ENCODE measurements at places on chromosomes 7 and 10.

DNA sequence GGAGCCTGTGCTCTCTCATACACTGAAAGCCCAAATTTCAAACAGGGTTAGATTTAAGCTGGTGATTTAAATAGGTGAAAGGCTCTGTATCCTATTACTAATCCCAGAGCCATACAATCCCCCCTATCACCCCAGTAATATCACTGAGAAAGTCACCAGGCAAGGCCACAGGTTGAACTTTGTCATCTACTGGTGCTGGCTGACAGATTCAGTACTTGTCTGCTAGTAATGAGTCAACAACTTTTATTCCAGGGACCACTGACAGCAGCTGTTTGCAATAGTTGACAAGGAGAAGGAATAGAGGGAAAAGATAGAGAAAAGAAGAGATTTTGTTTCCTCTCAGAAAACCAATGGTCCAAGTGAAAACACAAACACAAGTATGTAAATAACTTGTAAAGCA, 10.4 kb downstream of the ASB15 start:
- DNase-seq, result no peak

DNA sequence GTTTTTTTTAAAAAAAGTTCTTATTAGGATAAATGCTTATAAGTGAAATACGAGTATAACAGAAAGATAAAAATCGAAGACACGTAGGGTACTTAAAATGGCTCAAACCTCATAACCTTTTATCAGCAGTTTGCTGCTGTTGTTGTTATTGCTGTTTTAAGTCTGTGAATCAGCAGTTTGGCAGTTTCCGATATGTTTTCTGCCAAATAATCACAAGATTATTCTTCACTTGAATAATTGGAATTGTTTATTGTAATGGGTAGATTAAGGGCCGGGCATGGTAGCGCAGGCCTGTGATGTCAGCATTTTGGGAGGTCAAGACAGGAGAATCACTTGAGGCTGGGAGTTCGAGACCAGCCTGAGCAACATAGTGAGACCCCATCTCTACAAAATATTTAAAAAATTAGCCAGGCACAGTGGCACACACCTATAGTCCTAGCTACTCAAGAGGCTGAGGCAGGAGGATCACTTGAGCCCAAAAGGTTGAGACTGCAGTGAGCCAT, 177.6 kb downstream of the VTI1A start:
- DNase-seq, result no peak

DNA sequence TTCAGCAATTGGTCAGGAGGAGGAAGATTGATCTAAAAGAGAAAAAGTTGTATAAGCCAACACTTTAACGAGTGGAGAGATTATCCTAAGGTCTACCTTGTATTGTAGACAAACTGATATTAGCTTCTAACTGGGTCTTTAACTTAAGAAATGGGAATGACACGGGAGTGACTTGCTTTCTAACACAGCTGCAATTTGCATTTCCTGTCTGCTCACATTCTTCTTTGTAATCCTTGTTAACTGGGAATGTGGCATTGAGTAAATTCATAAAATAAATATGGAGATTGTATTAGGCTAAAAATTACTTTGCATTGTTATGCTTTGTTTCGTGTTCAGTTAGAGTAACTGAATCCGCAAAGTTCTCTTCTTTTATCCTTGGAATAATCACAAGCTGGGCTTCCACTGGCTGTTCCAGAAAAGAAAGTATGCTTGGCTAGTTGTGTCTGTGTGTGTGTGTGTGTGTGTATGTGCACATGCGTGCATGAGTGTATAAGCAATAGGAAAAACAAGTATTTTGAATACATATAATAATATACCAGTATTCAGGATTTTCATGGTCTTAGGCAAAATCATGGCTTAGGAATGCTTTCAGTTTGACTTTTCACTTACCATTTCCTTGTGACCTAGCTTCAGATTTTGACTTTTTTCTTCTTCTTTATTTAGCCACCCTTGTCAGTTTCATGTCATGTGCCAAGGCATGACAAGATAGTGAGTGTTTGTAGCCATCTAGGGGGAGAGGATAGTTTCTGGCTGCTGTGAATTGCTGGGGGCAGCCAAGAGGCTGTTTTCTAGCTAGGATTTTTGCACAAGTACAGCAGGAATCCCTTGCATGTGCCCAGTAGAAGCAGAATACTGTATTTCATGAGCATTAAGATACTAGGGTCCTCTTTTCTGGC, 54.5 kb upstream of the FZD8 start:
- no peak for DNase-seq

GRCh38 chr7:132065193-132065988, 509.0 kb upstream of the PODXL start:
- no peak for DNase-seq

- no peak for DNase-seq
Measured at GRCh38 chr10:115921795-115922194, 351.2 kb downstream of the GFRA1 start.

GRCh38 chr10:11143242-11143641, 125.6 kb downstream of the CELF2 start:
- DNase-seq, result no peak

DNA sequence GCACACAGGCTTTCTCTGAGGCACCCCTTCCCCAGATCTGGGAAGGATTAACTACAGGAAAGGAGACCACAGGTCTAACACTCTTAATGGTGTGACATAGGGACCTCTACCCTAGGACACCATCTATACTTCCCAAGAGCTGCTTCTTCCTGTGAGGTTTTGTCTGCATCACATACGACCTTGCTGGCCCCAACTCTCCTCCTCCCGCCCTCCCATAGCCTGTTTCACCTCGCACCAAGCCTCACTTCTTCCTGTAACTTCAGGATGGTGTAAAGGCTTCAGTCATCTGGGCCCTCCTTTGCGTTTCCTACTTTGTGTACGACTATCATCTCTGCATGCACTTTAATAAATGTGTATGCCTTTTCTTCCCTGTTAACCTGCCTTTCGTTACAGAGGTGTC, 274.3 kb downstream of the KLF6 start:
- no peak for DNase-seq

DNA sequence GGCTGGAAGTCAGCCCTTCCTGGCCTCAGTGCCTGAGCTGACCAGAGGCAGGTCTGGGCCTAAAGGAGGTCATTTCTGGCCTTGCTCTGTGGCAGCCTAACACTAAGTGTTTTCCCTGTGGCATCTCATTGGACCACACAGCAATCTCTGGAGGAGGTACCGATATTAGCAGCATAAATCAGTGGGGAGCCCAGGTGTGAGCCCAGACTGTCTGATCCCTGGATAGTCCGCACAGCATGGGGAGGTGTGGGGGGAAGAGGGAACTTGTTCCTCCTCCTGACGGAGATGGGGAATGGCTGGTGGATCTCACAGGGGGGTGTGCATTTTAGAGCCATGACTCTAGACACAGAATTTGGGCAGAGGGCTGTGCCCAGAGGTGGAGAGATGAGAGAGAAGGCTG, 11.0 kb upstream of the PPIF start:
- DNase-seq, result no peak

DNA sequence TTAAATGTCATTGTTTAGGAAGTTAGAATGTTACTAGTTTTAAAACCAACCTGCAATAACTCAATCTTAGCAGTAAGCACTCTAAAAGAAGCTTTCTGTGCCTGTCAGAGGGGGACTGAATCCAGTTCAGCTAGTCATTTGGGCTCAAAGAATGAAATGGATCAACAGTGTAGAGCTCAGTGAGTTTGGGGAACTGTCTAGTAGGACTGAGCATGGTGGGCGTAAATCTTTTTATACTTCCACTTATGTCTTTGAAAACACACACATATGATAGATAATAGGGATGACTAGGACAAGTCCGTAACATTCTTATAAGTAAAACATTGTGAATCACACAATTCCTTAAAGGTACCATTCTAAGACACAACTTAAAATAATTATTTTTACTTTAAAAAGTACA, 11.5 kb downstream of the GSAP start:
- DNase-seq, result no peak

- no peak for DNase-seq
Measured at GRCh38 chr7:1948887-1949680, 279.0 kb downstream of the ELFN1 start.

DNA sequence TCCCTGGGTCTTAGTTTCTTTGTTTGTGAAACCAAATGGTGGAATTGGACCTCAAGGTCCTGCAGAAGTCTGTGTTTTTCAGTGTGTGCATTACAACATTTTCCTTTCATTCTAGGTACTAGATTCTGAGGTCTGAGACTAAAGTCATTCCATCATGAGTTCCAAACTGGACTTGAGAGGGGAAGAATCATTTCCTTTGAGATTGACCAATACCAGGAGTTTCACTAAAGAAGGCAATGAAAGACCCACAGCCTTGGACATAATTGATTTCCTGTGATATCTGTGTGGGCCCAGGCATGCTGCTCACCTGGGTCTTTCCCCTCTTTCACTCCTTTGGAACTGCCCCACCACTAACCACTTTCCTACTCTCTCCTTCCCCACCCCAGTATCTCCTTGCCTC, 18.2 kb downstream of the TAS2R41 start:
- DNase-seq, result no peak

DNA sequence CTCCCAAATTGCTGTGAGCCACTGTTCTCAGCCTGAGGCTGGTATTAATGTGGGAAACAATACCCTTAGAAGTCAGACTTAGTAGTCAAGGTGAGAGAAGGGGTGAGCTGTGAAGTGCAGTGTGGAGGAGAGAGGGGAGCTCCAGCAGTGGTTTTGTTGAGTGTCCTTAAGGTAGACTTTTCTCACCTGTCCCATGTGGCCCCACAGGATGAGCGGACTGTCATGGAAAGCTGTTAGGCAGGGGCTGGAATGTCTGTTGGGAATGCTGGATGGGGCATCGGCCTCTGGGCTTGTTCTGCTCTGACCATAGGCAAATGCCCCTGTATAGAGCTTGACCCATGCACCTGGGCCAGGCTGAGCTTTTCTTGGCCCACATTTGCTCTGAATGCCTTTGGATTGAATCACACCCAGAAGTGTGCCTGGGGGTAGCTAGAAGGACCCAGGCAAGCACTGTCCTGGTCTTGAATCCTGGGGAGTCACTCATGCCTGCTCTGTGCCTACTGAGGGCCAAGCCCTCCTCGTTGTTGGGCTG, 36.3 kb upstream of the SH2D4B start:
- no peak for DNase-seq

Measured in activated CD4-positive, alpha-beta T cell treated with anti-CD3 and anti-CD28 coated beads, Interleukin-2, amount 50 U/mL, for 4 hours (primary cell).